Glutamatergic neuron (in vitro differentiated cells): ENCODE measurements at places on chromosomes 16 and 17.
A peak's percentile ranks its signal among the peaks of the same experiment; 100 is the strongest.

GRCh38 chr16:55001931-55002330 lies 71.3 kb downstream of the IRX5 start:
- DNase-seq, result no peak

GRCh38 chr16:58021661-58022551 lies 3.6 kb upstream of the MMP15 start:
- DNase-seq, result peak; percentile 10

DNA sequence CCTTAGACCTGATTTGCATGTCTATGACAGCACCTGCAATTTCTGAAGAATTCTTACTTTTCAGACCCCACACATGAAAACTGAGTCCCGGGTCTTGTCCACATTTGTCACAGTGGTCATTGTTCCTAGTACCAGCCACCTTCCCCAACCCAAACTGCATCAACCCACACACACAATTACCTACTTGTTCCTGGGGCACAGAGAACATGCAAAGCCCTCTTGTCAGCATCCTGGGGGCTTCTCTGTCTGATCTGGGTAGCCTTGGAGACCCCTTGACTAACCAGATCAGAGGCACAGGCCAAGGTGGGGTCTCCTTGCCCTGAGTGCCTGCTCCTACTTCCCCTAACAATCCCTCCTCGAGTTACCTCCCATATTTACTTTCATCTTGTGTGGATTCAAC lies 36.7 kb upstream of the PIK3R6 start:
- DNase-seq, result no peak

DNA sequence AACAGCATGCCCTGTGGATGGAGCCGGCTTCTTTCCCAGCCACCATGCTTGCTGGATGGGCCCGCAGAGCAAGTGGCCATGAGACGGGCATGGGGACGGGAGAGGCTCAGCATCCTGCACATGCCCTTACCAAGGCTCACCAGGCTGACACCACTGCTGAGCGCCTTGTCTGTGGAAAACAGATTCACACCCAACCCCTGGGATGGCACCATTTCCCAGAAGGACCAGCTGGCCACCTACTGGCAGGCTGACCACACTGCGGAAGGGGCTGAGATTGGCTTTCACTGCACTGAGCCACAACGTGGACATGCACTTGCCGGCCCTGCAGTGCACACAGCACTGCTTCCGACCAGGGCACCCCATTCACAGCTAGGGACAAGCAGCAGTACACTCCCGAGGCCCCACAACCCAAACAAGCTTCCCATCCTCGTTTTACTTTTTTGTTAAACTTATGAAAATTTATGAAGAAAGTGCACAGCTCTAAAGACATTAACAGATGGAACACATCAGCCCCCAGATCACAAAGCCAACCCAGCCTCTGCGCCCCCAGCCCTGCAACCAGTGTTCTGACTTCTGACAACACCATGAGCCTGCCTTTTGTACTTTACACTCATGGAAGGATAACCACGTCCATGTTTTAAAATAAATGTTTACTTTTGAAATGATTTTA lies 13.9 kb upstream of the KRTAP17-1 start:
- DNase-seq, result peak; percentile 79

- no peak for DNase-seq
Observed at GRCh38 chr16:89696670-89697128, 4.8 kb downstream of the SPATA2L start.

GRCh38 chr16:85759136-85759535 lies 8.2 kb upstream of the C16orf74 start:
- DNase-seq, result no peak

DNA sequence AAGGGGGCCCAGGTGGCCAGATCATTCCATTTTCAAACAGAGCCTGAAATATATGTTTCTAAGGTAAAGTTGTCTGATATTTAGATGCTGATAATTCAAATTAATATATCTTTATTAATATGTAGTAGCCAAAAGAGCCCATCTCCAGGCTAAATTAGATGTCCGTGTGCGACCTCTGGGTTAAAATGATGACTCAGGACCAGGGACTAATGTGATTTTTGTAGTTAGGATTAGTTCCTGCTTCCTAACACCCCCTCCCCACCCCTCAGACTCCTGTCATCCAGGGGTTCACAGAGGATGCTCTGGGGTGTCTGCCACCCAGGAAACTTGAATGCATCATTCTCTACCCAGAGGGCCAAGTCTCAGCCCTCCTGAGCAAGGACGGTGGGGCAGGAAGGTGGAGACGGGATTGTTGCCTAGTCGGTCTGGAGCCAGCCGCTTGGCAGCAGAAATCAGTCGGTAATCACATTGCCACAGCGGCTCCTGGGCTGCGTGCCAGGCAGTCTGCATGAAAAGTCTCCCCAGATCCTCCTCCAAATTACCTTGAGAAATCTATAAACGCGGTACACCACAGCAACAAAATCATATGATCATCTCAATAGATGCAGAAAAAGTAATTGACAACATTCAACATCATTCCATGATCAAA lies 29.8 kb downstream of the CNGB1 start:
- DNase-seq, result no peak

DNA sequence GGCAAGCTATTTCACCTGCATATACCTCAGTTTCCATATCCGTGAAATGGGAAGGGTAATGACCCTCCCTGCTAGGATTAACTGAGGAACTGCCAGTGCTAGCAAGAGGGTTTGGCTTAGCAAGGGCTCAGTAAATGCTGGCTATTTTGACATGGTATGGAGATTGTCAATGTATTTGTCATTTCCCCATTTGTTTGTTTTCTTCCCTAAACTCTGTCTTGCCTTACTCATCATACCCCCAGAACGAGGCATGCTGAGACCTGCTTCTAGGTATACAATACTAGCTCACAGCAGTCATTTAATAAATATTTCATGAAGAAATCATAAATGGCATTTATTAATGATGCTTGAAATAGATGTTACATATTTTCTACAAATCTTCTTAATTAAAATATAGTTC lies 124.0 kb downstream of the DYNLRB2 start:
- no peak for DNase-seq

DNA sequence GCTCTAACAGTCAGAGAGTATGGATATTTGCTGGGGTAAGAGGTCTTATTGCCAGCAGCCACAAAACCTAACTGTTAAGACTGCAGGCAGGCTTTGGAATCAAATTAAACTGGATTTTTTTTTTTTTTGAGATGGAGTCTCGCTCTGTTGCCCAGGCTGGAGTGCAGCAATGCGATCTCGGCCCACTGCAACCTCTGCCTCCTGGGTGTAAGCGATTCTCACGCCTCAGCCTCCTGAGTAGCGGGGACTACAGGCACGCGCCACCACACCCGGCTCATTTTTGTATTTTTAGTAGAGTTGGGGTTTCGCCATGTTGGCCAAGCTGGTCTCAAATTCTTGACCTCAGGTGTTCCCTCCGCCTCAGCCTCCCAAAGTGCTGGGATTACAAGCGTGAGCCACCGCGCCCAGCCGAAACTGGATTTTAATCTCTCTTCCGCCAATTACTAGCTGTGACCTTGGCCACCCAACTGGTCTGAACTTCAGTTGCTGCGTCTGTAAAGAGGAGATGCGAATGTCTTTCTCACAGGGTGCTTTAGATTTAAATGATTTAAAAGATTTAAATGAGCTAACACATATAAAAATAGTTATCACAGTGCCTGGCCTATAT lies 842 bp downstream of the MRPL10 start:
- DNase-seq, result no peak
